AG04449 (cell line): ENCODE measurements at places on chromosomes 4 and X.

GRCh38 chr4:145722561-145722960 lies 42.6 kb downstream of the C4orf51 start:
- no peak for DNase-seq

DNA sequence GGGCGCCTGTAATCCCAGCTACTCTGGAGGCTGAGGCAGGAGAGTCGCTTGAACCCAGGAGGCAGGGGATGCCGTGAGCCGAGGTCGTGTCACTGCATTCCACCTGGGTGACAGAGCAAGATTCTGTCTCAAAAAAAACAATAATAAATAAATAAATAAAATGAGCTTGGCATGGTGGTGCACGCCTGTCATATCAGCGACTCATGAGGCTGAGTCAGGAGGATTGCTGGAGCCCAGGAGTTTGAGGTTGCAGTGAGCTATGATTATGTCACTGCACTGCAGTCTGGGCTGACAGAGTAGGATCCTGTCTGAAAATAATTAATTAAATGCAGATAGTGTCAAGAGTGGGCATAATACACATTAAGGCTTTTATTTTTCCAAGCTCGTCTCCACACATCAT lies 77.5 kb downstream of the DHRSX start:
- no peak for DNase-seq

GRCh38 chr4:106312377-106312776 lies 3.6 kb downstream of the TBCK start:
- DNase-seq: peak; percentile 40

GRCh38 chrX:32532262-32532661 lies 679.1 kb downstream of the DMD start:
- no peak for DNase-seq

- DNase-seq: no peak
Observed at GRCh38 chr4:41888687-41889074, 46.5 kb upstream of the TMEM33 start.

- no peak for DNase-seq
Observed at GRCh38 chr4:184450045-184450444, 24.3 kb downstream of the IRF2 start.

DNA sequence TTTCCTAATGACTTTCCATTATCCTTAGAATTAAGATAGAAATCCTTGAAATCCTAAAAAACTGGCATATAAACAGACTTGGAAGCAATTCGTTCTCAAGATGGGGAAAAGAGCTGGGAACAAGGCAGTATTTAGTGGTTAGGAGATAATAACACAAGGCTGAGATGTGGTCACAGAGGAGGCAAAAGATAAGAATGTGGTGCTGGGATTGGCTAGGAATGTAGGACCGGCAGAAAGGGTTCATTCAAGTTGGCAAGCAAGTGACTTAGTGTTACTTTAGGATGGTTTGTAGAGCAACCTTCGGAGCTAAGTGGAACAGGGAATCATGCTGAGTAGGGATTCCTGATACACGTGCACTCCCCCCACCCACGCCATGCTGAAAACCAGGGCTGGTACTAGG lies 121.9 kb upstream of the RPS6KA3 start:
- DNase-seq: no peak

- DNase-seq: no peak
Observed at GRCh38 chrX:44225667-44226066, 117.8 kb downstream of the EFHC2 start.

- no peak for DNase-seq
Observed at GRCh38 chrX:107496786-107497185, 47.3 kb downstream of the FRMPD3 start.

DNA sequence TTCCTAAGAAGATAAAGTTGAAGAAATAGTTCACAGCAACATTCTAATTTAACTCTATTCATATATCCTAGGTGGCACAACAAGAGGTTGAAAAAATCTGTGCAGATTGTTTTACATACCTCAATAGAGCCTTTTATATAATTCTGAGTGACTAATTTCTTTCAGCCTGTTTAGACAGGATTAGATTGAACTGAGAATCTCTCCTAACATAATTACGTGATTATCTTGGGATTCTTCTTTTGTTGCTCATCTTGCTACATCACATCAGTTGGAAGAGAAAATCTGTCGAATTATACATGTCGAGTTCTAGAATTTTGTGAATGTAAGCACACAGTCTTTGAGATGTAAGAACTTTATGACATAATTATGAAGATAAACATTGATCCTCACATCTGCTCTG lies 1873.7 kb upstream of the IGFBP7 start:
- DNase-seq: no peak

- DNase-seq: no peak
Observed at GRCh38 chr4:139416073-139416673, 37.7 kb upstream of the RAB33B start.

DNA sequence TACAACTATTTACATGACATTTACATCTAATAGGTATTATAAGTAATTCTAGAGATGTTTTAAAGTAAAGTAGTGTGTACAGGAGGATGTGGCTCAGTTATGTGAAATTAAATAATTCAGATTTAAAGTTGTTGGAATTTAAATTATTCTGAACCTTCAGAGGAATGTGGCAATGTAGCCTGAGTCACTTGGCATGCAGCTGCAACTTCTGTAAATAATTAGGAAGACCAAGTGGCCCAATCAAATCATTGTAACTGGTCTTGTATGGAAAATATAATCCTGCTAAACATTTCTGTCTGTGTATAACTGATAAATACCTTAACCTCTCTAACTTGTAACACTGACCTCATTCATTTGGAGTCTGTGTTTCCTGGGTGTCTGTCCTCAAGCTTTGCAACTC lies 828.9 kb downstream of the GLUD2 start:
- no peak for DNase-seq

GRCh38 chr4:182640932-182641331 lies 276.3 kb downstream of the DCTD start:
- no peak for DNase-seq

DNA sequence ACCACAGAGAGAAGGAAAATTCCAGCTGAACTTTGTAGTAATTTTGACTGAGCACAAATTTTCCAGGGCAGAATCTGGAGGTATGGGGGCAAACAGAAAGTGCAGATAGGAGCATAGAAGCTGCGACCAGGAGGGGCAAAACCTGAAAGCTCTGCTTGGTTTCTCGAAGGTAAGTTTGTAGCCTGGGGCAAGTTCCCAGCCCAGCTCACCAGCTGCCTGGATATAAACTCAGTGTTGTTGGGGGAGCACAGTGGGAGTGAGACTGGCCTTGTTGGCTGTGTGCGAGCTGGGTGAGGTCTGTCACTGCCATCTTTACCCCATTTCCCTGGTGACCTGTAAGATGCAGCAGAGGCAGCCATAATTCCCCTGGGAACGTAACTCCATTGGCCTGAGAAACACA lies 213.5 kb upstream of the POF1B start:
- no peak for DNase-seq

DNA sequence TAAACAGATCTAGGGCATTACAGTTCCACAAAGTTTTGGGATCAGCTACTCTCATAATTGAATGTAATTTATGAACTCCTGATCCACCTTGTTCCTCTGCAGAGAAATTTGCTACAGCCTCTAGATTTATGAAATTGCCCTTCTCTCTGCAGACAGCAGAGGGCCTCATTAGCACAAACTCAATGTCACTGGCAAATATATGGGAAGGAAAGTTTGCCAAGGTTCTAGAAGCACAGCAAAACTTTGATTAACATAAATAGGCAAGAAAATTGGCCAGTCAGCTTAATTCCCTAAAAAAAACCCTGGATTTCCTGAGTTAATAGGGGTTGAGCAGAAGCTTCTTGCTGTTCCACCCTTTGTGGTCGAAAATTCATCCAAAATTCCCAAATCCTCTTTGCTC lies 31.5 kb downstream of the PRPS1 start:
- no peak for DNase-seq

GRCh38 chr4:48931459-48931858 lies 24.9 kb upstream of the OCIAD2 start:
- no peak for DNase-seq

DNA sequence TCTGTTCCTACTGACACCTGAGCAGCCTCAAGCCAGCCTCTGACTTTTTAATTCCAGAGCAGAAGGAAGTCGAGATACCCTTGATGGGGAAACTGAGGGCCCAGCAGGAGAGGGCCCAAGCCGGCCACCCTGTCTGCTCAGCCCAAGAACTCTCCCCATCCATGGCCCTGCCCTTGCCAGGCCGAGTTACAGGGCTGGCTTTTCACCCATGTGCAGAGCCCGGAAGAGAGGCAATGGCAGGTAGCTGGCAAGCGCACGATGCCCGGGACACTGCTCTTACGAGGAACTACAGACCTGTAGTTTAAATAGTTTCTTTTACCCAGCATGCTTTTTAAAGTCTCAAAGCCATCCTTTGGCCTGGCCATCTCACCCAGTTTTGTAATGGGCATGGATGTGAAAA lies 79.9 kb downstream of the MTMR1 start:
- no peak for DNase-seq

GRCh38 chr4:164731827-164732474 lies 22.0 kb upstream of the SMIM31 start:
- DNase-seq: no peak

- no peak for DNase-seq
Observed at GRCh38 chrX:119757979-119758730, at the start of gene SOWAHD. Gene SOWAHD, plus strand, starts transcription at chrX:119758588. Its CDS starts 80 bp downstream, at chrX:119758668.

DNA sequence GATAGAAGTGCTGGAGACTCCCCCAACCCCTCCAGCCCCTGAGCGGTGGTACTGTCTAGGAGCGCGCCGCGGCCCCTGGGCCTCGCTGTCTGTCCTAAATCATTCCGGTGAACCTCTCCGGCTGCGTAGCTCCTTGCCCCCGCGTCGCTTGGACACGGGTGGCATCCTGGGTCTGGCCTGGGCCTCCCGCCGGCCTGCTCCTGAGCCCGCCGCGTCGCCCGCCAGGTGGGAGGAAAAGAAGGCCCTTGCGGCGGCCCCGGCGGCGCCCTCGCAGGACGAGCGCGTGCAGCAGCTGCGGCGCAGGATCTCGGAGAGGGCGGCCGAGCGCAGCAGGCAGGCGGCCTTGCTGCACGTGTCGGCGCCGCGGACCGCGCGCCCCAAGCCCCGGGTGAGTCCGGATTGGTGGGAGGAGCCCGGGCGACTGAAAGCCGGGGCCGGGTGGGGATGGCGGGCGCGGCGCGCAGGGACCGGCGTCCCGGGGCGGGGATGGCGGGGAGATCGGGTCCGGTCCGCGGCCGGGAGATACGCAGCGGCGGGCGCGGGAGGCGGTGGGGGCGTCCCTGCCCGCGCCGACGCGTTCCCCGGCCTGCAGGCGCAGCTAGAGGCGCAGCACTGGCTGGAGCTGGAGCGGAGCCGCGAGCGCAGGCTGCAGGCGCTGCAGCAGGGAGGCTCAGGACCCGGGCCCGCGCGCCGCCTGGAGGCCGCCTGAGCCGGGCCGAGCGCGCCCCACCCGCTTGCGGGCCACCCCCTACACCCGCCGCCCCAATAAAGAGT lies 6.5 kb upstream of the RNF4 start:
- DNase-seq: no peak

- DNase-seq: no peak
Observed at GRCh38 chrX:63128509-63128908, 222.6 kb downstream of the SPIN4 start.

DNA sequence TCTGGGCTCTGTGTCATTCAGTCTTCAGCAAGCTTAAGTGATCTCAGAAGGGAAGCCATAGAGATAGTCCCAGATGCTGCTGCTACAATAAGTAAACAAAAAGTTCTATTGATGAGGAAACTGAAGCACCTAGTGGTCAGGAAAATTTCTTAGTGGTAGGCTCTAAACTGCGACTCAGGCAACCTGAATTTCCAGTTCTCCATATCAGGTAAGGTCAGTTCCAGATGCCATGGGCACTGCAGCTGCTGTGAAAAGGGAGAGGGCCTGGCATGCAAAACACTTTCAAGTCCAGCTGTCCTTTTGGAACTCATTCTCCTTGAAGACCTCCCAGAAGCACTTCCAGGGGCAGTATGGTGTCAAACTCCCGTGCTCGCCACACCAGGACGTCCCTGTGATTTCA lies 46.2 kb downstream of the REELD1 start:
- no peak for DNase-seq

DNA sequence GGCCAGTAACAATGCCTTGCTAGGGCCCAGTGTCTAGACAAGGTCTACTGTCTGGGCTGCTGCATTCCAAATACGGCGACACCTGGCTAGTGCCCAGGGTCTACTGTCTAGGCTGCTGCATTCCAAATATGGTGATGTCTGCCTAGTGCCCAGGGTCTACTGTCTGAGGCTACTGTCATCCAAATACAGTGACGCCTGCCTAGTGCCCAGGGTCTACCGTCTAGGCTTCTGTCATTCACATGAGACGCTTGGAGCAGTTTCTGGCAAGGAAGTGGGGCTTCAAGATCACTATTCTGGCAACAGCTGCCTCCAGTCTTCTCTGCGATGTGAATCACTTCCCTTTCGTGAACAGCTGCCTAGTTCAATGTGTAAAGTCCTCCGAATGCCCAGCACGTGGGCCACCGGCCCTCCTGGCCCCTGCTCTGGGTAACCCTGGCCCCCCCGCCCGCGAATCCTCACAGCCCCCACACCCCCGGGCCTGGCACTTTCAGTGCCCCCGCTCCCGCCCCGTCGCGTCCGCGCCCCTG lies 12.7 kb downstream of the ACOX3 start:
- DNase-seq: no peak

- DNase-seq: no peak
Observed at GRCh38 chrX:56554870-56555269, 8.6 kb upstream of the UBQLN2 start.

GRCh38 chr4:16952896-16953630 lies 54.6 kb upstream of the LDB2 start:
- DNase-seq: no peak

GRCh38 chrX:42751573-42751972 lies 26.4 kb downstream of the PPP1R2C start:
- DNase-seq: no peak

DNA sequence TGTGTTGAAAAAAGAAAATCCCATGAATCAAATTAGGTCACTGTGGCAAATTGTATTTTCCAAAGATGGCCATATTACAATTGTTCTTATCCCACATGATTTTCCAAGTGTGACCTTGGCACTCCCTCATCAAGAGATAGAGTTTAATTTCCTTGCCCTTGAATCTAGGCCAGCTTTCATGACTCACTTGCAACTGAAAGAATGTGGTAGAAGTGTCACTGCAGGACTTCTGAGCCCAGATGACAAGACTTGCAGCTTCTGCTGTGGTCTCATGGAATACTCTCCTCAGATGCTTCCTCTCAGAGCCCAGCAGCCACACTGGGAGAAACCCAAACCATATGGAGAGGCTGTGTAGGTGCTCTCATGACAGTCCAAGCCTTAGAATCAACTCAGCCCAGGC lies 139.0 kb downstream of the ADAMTS3 start:
- DNase-seq: no peak

GRCh38 chr4:3285558-3286334 lies 7.1 kb upstream of the RGS12 start:
- DNase-seq: no peak
